ENCODE measurements at places on chromosomes 7 and 10.

DNA sequence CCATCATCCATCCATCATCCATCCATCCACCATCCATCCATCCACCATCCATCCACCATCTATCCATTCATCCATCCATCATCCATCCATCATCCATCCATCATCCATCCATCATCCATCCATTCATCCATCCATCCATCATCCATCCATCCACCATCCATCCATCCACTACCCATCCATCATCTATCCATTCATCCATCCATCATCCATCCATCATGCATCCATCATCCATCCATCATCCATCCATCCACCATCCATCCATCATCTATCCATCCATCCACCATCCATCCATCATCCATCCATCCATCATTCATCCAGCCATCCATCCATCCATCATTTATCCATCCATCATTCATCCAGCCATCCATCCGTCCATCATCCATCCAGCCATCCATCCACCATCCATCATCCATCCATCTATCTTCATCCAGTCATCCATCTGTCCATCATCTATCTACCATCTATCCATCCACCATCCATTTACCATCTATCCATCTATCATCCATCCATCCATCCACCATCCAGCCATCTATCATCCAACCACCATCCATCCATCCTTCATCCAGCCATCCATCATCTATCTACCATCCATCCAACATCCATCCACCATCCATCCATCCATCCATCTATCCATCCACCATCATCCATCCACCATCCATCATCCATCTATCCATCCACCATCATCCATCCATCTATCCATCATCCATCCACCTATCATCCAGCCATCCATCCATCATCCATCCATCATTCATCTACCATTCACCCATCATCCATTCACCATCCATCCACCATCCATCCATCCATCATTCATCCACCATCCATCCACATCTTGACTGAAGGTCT is 153.8 kb downstream of the SH3PXD2A start:
- no peak for DNase-seq

DNA sequence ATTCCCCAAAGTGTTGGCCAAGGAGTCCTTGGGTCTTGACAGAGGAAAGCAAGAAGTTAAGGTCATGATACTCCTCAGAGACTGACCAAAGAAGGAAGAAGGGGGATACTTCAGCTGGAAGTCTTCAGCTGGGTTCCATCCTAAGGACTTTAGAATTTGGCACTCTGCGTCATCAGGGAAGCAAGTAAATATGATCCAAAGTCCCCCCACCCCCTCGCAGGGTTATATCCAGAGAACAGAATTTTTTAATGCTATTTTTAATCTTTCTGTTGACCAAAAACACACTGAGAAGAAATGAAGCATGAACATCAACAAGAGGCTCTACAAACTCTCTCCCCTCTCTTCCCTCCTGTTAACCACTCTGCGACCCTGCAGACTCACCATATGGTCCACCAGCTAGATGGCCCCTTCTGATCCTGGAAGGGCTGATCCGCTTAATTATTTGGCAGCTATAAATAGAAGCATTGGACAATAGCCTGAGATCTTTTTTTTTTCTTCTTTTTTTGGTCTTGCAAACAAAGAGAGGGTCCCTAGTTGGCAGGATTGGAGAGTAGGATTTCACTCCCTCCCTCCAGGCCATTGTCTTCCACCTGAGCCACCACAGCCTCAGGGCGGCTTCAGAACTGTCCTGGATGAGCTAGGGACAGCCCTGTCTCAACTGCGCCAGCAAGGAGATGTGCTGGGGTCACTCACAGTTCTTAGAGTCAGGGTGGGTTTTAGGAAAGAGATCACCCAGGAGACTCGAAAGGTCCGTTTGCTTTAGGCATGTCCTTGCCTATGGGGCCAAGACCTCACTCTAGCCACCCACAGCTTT is 196.0 kb downstream of the KCNMA1 start:
- no peak for DNase-seq

- DNase-seq: no peak
These were observed 705.1 kb downstream of the SUGCT start for GRCh38 chr7:40839881-40840280.

DNA sequence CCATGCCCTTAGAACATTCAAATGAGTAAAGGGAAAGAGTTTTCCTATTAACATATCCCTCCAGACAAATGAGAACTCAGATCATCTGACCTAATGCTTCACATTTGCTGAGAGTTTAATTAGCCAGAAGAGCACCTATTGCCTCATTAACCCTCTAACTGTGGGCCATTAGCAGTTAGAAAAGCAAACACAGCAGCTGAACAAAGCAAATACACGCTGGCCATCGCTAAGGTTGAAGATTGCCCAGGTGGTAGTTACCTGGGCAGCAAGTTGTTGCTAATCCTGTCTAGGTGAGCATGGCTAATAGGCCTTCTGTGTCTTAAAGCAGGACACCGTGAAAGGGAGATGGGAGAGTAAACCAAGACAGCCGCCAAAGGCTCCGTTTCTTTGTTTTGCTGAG is 49.9 kb upstream of the UCN3 start:
- DNase-seq: no peak

- no peak for DNase-seq
These were observed 43.2 kb downstream of the PNLIPRP3 start for GRCh38 chr10:116470768-116471415.

DNA sequence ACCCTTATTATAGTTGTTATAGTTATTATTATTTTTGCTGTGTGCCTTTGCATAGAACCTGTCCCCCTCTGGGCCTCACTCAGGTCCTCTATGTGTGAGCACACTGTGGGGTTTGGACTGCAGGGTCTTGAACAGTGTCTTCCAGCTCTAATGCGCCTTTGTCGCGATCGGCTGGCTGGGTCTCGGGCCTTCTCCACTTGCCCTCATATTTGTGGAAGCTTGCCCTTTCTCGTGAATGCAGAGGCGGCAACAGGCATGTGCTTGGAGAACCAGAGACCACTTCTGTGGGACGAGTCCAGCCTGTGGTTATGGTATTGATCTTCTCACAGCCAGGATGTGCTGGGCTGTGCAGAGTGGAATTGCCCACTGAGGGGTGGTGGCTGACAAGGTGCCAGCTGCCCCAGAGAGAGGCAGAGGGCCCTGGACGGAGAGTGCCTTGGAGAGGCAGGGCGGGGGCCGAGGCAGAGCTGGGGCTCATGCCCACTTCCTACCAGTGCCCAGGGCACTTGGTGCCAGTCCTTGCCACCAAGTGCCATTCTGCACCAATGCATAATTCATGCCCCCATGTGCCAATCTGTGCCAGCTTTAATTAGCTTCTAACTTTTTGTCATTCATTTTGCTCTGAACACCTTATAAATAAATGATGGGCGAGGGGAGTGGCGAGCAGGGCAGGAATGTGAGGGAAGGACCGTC is 6.8 kb upstream of the CDH23 start:
- DNase-seq: no peak

GRCh38 chr7:150851492-150852370 is 586 bp upstream of the AOC1 start:
- no peak for DNase-seq

GRCh38 chr7:82359426-82359825 is 84.2 kb downstream of the CACNA2D1 start:
- no peak for DNase-seq

GRCh38 chr7:122884186-122884585 is 2.1 kb downstream of the CADPS2 start:
- DNase-seq: no peak

DNA sequence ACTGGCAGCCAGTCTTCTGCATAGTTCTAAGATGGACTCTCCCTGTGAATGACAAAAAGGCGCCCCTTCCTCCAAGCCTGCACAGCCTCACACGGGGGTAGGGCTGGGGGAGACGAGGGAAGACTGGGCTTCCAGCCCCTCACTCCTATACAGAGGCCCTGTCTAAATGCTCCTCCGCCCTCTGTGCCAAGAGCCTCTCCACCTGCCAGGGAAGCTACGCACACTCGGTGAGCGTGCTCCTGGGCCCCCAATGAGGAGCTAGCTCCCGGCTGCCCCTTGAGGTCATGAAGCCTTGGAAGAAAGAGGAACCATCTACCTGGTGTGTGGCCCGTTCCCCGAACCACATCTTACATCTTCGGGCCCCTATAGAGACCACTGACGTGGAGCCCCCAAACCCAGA is 54.8 kb downstream of the CRTAC1 start:
- DNase-seq: no peak

GRCh38 chr7:97555857-97556421 is 175.9 kb upstream of the TAC1 start:
- no peak for DNase-seq
